ENCODE measurements at places on chromosomes 6 and 20. TPM values are rescaled to one million over a fixed set of nuclear protein-coding genes. Genes with fewer than 3 reads are reported as not detected.

PTCRA gene
- total RNA-seq, result not detected

BMP6 gene
- total RNA-seq, result 0.18 TPM

DNA sequence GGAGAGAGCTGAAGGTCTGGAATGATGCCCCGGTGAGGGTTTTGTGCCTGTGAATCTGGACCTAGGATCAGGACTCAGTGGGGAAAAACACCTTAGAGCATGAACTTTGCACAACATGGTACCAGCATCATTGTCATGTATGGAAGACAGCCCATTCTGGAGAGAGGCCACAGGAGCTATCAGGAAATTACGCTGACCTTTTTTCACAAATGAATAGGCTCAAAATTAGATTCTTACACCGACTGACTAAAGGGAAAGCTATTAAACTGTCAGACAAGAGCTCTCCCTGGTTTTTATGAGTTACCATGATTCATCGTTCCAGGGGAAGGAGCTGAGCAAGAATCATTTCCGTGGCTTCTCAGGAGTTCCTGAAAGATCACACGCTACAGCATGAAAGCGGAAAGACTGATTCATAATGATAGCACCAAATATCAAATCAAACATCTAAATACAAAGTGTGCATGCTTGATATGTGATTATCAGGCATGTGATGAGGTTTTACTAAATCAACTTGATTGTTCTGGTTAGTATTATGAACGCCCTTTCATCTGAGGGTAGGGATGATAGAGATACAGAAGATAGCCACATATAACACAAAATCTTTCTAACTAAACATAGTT, 224.9 kb upstream of the SMLR1 start:
- DNase-seq, result peak; percentile 12

- DNase-seq, result no peak
Measured at GRCh38 chr6:167856999-167857660, 30.4 kb downstream of the AFDN start.

DNA sequence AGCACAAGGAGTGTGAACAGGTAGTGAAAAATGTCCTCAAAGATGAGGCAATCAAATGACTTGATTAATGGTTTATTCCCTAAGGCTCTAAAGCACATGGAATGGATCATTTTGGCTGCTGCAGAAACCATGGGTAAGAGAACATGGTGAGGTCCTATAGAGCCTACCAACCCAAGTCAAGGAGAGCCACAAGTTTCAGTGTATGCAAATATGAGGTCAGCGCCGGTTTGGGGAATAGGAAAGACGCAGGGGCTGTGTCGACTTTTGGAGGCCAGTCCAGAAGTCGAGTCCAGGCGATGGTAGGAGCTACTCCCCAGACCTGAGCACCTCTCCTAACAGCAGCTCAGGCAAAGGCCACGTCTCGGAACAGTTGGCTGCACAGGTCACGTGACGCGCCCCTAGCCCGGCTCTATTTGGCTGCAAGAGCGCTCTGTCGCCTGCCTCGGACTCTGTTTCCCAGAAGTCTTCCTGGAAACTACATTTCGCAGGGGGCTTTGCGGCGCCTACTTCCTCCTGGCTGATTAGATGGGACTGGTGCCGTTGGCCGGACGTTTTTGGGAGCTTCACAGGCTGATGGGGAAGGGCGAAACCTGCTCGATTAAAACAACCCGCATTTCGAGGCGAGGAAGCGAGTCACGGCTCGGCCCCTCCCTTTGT, 74.4 kb upstream of the CHD6 start:
- DNase-seq, result peak; percentile 87

DNA sequence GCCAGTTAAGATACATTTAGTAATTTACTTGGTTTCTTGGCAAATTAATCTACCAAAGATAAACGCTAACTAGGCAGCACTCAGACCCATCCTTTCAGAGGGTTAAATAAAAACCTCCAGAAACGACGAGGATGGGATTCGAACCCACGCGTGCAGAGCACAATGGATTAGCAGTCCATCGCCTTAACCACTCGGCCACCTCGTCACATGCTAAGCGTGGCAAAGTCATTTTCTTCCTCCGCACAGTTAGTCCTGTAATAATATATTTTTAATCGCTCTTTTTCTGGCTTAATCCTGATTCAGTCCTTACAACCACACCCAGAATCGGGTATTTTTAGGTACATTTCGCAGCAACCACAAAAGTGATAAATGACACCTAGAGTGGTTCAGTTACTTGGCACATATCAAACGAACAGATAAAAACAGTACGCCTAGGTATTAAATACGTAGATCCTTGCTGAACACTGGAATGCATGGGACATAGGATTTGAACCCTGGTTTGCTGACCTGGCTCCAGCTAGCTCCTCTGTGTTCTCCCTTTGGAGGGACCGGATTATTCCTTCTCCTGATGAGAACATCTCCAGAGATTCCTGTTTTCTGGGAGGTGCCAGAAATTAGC, 71.6 kb downstream of the GPX5 start:
- DNase-seq, result peak; percentile 71

- no peak for DNase-seq
Measured at GRCh38 chr20:34693414-34693813, 10.7 kb upstream of the TP53INP2 start.
